ENCODE measurements at places on chromosomes 4 and X.
A peak's percentile ranks its signal among the peaks of the same experiment; 100 is the strongest.

DNA sequence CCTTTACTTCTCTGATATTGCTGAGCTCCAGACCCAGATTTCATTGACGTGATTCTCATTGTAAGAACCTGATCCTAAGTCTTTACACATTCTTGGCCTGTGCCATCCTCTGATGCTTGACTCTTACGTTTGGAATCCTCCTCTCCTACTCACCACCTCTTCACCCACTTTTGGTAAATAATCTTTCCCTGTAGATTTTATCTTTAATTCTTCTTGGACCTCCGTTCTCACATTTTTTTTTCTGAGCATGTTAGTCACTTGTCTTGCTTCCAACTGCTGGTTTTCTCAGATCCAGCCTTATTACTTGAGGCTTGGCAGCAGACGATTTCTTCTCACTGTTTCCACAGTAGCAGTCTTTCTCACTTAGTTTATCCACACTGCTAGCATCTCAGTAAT is 12.4 kb upstream of the SH3RF1 start:
- peak; percentile 90 for DNase-seq

DNA sequence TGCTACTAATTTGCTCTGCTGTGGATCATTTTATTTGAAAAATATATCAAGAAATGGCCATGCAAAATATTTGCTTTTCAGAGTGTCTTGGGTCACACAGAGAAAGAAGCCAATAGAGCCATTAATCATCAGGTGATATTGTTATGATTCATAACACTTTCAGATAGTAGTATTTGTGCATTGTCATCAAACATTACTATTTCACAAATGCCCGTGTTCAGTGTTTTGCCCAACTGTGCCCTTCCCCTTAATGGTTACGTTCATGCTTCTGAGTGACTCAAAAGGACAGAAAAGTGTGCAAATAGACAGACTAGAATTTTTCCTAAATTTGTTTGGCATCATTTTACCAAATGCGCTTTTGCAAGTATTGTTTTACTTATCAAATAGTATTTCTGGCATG is 46.5 kb downstream of the PHOX2B start:
- DNase-seq = no peak

GRCh38 chrX:134821901-134822300 is 163.6 kb upstream of the PLAC1 start:
- no peak for DNase-seq

DNA sequence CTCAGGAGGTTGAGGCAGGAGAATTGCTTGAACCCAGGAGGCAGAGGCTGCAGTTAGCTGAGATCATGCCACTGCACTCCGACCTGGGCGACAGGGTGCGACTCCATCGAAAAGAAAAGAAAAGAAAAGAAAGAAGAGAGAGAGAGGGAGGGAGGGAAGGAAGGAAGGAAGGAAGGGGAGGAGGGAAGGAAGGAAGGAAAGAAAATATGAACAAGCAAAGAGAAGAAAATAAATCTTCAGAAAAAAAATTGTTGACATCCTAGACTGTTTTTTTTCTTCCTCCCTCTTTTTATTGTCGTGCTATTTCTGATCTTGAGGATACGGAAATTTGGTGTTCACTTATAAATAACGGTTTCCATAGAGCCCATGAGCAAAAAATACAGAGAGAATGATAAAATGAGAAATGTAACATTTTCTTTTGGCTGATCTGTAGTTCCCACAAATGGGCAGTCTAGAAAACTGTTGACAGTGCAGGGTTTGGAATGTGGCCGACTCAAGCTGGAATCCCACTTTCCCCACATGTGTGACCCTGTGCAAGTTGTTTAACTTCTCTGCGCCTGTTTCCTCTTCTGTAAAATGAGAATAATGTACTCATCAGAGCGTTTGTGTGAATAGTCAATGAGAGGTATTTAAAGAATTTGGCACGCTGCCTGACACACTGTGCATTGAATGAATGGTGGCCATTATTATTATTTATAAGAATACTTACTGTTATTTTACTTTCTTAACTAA is 19.4 kb downstream of the SORBS2 start:
- DNase-seq = peak; percentile 97

DNA sequence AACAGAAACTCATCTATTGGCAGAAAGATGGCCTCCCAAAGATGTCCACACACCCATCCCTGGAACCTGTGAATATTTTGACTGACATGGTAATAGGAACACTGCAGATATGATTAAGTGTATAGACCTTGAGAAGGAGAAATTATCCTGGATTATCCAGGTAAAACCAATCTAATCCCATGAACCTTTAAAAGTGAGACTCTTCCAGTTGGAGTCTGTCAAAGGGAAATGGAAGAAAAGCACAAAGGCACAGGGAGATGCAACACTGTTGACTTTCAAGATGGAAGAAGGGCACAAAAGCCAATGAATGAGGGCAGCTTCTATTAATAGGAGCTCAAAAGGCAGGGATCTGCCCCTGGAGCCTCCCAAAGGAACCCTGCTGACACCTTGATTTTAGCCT is 83.0 kb downstream of the AMELX start:
- no peak for DNase-seq

DNA sequence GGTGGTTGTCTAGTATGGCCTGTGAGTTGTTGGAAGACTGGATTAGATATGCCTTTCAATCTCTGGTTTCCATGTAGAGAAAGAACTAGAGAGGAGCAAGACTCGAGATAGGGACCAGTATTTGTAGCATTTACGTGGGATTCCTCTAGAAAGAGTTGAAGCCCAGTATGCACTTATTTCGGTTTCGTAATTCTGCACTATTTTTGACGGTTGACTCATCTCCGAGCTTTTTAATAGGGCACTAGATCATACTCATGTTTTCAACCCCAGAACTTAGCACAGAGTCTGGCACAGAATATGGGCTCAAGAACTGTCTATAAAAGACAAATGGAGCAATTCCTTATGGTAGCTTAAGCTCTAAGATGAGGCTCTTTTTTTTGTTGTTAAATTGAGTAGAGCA is 15.7 kb downstream of the HELT start:
- no peak for DNase-seq

- no peak for DNase-seq
These were observed 246.3 kb downstream of the NDST4 start for GRCh38 chr4:114866901-114867670.

DNA sequence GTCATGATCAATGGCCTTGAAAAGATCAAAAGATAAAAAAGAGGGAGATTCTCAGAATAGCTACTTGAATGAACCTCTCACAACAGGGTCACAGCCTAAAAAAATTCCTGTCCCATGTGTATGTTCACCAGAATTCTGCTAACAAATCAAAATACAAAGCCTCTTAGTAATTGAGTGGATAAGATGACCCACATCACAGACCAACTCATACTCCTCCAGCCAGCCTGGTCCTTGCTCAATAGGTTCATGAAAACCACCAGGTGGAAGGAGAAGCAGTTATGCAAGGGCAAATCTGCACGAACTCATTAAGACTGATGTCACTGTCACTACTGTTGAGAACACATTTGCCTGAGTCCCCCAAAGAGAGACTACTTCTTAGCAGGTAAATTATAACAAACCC is 21.5 kb downstream of the WDFY3 start:
- DNase-seq = no peak

- DNase-seq = no peak
These were observed 100.2 kb upstream of the USP38 start for GRCh38 chr4:143084566-143084965.

GRCh38 chr4:137124278-137124932 is 407.9 kb downstream of the PCDH18 start:
- DNase-seq = peak; percentile 73

Data from astrocyte of the spinal cord (primary cell).